Naive thymus-derived CD4-positive, alpha-beta T cell (primary cell): ENCODE measurements at places on chromosomes 13 and 19. TPM values are rescaled to one million over a fixed set of nuclear protein-coding genes. Genes with fewer than 3 reads are reported as not detected.

DNA sequence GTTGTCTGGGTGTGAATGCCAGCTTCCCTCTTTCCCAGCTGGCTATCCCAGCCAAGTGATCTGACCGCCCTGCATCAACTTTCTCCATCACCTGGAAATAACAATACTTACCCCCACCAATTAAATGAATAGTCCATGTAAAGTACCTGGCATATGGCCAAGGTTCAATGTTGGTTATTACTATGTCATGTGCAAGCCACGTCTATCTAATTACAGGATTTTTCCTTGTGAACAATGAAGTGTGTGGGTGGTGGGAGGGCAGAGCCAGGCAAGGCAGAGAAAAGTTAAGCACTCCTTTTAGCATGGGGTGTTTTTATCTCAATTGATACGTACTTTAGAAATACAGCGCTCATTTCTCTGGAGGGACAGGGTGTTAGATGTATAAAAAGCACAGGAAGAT, 121.1 kb downstream of the NHLRC3 start:
- DNase-seq = no peak

DNA sequence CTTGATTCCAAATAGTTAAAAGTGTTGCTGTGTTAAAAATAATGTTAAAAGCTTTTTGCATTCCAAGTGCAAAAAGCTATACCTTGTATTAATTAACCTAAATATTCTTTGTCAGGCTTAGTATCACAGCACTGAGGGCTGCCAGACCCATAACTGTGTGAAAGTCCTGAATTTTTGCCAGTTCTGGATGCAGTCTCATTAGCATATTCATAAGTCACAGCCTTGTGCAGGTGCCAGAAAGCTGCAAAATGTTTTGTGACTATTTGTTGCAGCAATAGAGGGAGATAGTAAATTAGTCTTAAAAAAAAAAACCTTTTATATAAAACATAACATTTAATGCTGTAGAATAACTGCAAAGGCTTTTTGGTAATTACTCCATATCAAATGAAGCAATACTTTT, 56.6 kb downstream of the SLITRK1 start:
- no peak for DNase-seq

DNA sequence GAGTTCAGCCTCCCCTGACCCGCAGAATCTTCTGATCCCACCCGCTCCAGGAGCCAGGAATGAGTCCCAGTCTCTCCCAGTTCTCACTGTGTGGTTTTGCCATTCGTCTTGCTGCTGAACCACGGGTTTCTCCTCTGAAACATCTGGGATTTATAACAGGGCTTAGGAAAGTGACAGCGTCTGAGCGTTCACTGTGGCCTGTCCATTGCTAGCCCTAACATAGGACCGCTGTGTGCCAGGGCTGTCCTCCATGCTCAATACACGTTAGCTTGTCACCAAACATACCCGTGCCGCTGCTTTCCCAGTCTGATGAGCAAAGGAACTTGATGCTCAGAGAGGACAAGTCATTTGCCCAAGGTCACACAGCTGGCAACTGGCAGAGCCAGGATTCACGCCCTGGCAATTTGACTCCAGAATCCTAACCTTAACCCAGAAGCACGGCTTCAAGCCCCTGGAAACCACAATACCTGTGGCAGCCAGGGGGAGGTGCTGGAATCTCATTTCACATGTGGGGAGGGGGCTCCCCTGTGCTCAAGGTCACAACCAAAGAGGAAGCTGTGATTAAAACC, 1.1 kb upstream of the APOE start:
- no peak for DNase-seq

- DNase-seq = no peak
Observed at GRCh38 chr19:5360003-5360780, 19.6 kb upstream of the PTPRS start.

GRCh38 chr19:23822735-23823134, 64.0 kb upstream of the ZNF681 start:
- no peak for DNase-seq

DNA sequence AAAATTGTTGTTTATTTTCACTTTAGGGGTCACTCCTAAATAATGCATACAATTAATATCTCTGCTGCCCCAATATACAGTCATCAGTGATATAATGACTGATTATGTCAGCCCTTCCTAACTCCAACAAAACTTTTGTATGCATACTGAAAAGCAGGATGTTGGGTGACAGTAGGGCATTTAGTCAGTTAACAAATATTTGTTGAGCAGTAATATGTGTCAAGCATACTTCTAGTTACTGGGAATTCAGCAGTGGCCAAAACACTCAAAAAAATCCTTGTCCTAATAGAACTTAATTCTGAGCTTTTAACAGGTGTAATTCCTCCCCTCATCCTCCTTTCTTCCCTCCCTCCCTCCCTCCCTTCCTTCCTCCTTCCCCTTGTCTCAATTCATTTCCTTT, 560.7 kb upstream of the KLHL1 start:
- DNase-seq = no peak

Gene TEKTIP1
- total RNA-seq = 11.3 TPM

Gene NCAN
- 0.08 TPM for total RNA-seq

Gene ZNF541
- total RNA-seq = 0.95 TPM
